ENCODE measurements at places on chromosomes 2 and 18. TPM values are rescaled to one million over a fixed set of nuclear protein-coding genes. Genes with fewer than 3 reads are reported as not detected.

CCBE1 gene
- 7.7 TPM for total RNA-seq

CAVIN2 gene
- total RNA-seq, result 0.64 TPM

HOXD13 gene
- 2.1 TPM for total RNA-seq

EPHA4 gene
- 5.7 TPM for total RNA-seq

BCL2 gene
- total RNA-seq, result not detected

SRD5A2 gene
- total RNA-seq, result not detected

PPP4R3B gene
- total RNA-seq, result 21.2 TPM

CFAP221 gene
- total RNA-seq, result not detected

GPD2 gene
- 45.8 TPM for total RNA-seq

REG3A gene
- total RNA-seq, result not detected

WDR35 gene
- total RNA-seq, result 4.0 TPM

CBLN2 gene
- total RNA-seq, result not detected

ZAP70 gene
- not detected for total RNA-seq

SCN7A gene
- not detected for total RNA-seq

EDAR gene
- not detected for total RNA-seq

UCN gene
- 1.6 TPM for total RNA-seq

CCDC138 gene
- total RNA-seq, result 5.6 TPM

ANKAR gene
- 2.2 TPM for total RNA-seq

LYPD6 gene
- 11.3 TPM for total RNA-seq

G6PC2 gene
- not detected for total RNA-seq

CTNNA2 gene
- not detected for total RNA-seq

MYO5B gene
- 5.5 TPM for total RNA-seq

CFC1 gene
- total RNA-seq, result not detected

MAP2 gene
- total RNA-seq, result 4.0 TPM

BOLL gene
- total RNA-seq, result not detected

MMADHC gene
- 248 TPM for total RNA-seq

SNTG2 gene
- total RNA-seq, result not detected

NAT8 gene
- not detected for total RNA-seq

SERPINB13 gene
- total RNA-seq, result not detected

SCN1A gene
- total RNA-seq, result not detected

ALKAL2 gene
- total RNA-seq, result not detected

NETO1 gene
- not detected for total RNA-seq

PSMA8 gene
- total RNA-seq, result 0.15 TPM

GRP gene
- not detected for total RNA-seq

LRP1B gene
- total RNA-seq, result not detected

ABCA12 gene
- total RNA-seq, result not detected

SLC16A14 gene
- total RNA-seq, result 0.81 TPM

CCDC150 gene
- total RNA-seq, result 3.7 TPM

TMEFF2 gene
- total RNA-seq, result 0.12 TPM

MLPH gene
- 50.7 TPM for total RNA-seq

CD28 gene
- total RNA-seq, result not detected

ATP6V1B1 gene
- not detected for total RNA-seq

AQP4 gene
- not detected for total RNA-seq

REG1B gene
- total RNA-seq, result not detected

GALNT5 gene
- 28.8 TPM for total RNA-seq

CCDC85A gene
- 10.2 TPM for total RNA-seq

CNTNAP5 gene
- not detected for total RNA-seq

RAB6D gene
- total RNA-seq, result not detected
